AML-193 (cell line): ENCODE measurements at places on chromosomes 5 and 9.

- DNase-seq: no peak
Measured at GRCh38 chr9:129148463-129149204, 29.4 kb downstream of the IER5L start.

DNA sequence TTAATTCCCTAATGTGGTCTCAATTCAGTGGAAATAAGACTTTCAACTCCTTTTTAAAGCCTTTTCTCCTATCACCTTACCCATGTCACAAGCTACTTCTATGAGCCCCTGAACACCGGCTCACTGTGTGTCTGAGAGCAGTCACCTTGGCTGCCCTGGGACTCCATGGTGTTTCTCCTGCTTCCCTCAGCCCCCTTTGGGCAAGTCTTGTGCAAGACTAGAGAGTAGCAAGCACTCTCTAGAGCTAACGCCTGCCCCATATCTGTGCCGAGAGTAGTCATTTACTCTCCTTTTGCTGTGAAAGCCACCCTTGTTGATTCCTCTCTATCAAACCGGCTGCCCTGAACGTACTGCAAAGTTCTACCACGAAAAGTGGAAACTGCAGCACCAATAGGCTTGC, 77.9 kb upstream of the DAB2 start:
- no peak for DNase-seq

DNA sequence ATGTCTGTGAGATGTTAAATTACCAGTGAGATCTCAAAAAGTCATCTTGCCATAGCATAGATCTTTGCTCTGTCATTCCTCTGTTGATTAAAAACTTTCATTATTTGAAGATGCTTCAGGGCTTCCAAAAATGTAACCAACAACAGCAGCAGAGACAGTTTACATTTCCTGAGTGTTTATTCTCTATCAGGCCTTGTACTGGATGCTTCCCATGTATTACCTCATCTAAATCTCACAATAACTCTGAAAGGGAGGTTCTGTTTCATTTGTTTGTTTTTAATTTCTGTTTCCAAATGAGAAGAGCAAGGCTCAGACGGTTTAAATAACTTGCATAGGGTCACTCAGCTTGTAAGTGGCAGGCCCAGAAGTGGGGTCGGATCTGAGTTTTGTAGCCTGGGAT, 45.2 kb downstream of the MRRF start:
- DNase-seq: no peak

DNA sequence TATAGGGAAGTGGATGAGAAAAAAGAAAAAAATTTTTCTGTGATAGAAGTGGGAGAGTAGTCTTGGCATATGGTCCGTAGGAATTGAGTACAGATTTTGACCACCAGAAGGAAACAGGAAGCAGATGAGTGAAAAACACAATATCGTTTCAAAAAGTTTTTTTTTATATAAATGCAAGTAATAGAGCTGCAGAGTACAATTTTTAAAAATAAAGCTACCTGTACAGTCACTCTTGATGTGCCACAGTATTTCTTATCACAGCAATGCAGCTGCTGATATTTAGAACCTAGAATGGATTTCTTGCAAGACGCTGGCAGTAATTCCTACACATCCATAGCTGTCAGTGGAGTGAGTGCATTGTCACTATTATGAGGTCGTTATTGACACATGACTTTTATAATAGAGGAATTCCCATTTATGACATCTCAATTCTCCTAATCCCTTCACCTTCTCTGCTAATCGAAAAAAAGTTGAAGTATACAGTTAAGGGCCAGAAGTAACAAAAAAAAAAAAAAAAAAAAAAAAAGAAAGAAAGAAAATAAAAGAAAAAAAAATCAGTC, 477.7 kb downstream of the TAF11L14 start:
- DNase-seq: no peak

GRCh38 chr5:39302472-39302871, 61.8 kb downstream of the C9 start:
- no peak for DNase-seq

- DNase-seq: no peak
Measured at GRCh38 chr9:33329117-33329563, 38.8 kb downstream of the NFX1 start.

GRCh38 chr5:77777281-77777892, 1.2 kb upstream of the TBCA start:
- DNase-seq: no peak

- DNase-seq: no peak
Measured at GRCh38 chr9:2816476-2817141, 27.3 kb downstream of the PUM3 start.

GRCh38 chr9:36566813-36567221, 5.9 kb upstream of the MELK start:
- DNase-seq: no peak

GRCh38 chr5:81896764-81897163, 75.1 kb upstream of the ATG10 start:
- peak; percentile 40 for DNase-seq

GRCh38 chr5:142323480-142324135, 1.2 kb downstream of the SPRY4 start:
- DNase-seq: no peak

DNA sequence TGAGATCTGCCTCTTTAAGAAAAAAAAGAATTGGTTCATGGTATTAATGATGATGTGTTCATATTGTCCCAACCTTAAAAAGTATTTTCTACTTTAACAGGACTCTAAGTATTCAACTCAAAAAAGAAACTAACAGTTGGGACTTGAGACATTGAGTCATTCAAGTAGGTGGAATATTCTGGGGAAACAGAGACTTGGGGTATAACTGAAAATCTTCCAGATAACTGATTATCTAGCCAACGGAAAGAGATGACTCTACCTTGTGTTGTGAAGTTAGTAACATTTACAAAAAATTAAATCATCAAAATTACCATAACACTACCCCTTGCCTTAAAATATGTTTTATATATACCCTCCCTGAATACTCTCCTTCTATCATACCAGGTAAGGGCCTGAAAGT, 19.1 kb downstream of the OXCT1 start:
- no peak for DNase-seq

- DNase-seq: no peak
Measured at GRCh38 chr5:23614422-23614821, 107.0 kb downstream of the PRDM9 start.

DNA sequence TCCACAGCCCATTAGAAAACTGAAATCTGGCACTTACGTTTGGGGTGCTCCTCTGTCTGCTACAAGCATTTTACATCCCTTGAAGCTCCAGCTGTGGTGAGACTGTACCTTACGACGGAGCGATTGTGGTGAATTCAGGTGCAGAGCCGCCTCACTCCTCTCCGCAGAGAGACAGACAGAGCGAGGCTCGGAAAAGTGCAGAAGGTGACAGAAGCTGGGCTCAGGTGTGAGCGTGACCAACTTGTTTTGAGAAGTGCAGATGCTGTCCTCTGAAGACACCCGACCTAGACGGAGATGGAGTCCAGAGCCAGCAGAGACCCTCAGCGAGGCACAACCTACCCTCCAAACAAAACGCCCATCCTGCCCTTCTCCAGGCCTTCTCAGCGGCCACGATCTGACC, 196.5 kb downstream of the MED10 start:
- no peak for DNase-seq

GRCh38 chr5:96652769-96653454, 9.3 kb upstream of the CAST start:
- DNase-seq: no peak

GRCh38 chr9:125932012-125932411, 184.8 kb downstream of the PBX3 start:
- DNase-seq: no peak

DNA sequence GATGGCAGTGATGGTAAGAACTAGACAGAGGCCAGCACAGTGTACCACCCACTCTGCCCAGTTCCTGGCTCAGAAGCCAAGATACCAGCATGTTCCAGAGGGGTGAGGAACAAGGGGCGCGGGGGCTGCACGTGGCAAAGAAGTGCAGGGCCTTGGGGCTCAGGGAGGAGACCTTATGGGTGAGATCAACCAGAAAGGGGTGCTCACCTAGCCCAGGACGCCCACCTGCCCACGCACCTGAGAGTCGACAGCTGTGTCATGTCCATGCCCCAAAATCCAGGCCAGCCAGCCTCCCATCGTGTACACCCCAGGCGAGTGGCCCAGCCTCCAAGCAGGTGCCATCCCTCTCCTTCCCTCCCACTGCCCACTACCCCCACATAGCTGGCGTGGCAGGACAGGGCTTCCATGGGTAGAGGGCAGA, 34.9 kb downstream of the BICD2 start:
- no peak for DNase-seq

DNA sequence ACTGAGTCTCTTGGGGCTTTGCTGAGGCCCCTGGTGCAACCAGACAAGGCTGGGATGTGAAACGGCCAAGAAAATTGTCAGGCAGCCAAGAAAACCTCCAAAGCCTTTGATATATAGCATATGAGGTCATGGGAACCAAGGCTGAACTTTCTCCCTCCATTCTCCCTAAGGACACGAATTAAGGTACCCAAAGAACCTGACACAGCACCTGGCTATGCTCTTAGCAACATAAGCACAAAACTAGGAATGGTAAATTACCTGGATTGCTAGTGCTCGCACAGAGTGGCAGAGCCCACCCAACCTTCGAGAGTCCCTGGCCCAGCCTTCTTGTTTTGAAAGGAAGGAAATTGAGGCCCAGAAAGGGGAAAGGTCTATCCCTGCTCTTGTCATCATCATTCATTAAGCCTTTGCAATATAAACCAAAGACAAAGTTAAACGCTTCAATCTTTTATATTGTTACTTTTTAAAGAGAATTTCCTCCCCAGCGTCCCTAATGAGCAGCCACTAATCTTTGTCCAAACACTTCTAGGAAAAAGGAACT, 220.0 kb upstream of the NR4A3 start:
- no peak for DNase-seq

- DNase-seq: no peak
Measured at GRCh38 chr9:72650206-72650605, 128.8 kb downstream of the TMC1 start.

- no peak for DNase-seq
Measured at GRCh38 chr5:115709585-115709984, 83.7 kb upstream of the TMED7 start.

- no peak for DNase-seq
Measured at GRCh38 chr9:115146581-115147021, 28.6 kb upstream of the TNC start.

DNA sequence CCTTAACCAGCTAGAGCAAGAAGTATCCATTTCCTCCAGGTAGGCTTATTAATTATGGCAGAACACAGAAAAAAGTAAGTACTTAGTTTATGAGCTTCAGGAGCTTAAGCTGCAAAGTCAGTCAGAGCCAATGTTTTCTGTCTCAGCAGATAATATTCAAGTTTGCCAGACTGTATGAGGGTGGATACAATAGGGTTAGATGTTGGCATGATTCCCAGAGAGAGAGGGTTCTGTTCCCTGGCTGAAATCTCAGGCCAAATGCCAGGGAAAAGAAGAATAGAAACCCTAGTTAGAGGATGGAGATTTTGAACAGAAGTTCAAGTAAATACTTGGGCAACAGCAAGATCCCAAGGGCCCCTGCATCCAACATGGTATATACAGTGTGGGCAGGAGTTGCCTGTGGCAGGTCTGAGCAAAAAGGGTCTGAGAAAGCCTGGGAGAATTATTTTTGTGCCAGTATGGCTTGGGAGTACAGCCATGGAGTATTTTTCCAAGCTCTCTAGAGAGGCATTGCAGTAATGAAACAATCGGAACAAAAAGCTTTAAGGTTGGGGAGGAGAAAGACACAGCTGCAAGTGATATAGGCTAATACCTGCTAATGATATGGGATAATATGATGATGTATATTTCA, 31.0 kb upstream of the ISOC1 start:
- DNase-seq: no peak

- no peak for DNase-seq
Measured at GRCh38 chr5:136382071-136382470, 16.7 kb upstream of the TRPC7 start.

- DNase-seq: no peak
Measured at GRCh38 chr5:43839218-43839617, 236.2 kb downstream of the NNT start.

GRCh38 chr5:33531824-33532223, 91.1 kb downstream of the TARS1 start:
- no peak for DNase-seq

- DNase-seq: peak; percentile 57
Measured at GRCh38 chr9:114930056-114930812, at the start of gene TNFSF8. TSS of gene TNFSF8 (minus strand) at chr9:114930591. CDS start at chr9:114930303, 288 bp downstream.

DNA sequence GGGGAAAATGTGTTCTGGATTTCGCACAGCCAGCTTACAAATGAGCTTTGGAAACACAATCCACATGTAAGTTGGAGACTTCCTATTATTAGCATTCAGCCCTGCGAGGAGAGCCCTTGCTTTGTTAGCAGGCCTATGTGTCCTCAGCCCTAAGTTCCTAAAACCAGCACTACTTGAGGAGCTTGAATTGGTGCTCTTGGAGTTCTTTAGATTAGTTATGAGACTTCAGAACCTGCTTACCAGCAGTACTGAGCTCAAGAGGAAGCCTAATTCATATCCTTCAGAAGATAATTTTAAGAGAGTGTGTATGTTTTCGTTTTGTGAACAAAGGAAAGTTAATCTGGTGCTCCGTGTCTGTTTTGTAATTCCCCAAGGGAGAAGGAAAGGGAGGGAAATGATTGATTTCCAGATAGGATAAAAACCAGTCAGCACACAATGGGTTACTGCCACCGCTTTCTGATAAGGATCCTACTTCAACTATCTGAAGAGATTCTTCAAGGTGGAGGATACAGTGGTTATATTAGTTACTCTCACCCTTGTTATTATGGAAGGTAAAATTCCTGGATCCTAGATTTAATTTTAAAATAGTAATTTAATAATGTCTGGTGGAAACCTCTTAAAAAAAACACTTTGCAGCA, 35.2 kb downstream of the PIK3R1 start:
- no peak for DNase-seq

DNA sequence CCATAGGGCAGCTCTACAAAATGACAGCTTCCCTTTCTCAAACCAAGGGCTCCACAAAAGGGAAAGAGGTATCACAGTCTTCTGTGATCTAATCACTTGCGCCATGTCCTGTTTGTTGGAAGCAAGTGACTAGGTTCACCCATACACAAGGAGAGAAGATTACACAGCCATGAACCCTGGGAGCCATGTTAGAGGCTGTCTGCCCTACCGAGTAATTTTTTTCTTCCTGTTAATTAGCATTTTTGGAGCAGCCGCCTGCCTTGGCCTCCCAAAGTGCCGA, 33.2 kb upstream of the GOLPH3 start:
- peak; percentile 7 for DNase-seq

- DNase-seq: no peak
Measured at GRCh38 chr9:18526685-18527084, 52.7 kb downstream of the ADAMTSL1 start.

DNA sequence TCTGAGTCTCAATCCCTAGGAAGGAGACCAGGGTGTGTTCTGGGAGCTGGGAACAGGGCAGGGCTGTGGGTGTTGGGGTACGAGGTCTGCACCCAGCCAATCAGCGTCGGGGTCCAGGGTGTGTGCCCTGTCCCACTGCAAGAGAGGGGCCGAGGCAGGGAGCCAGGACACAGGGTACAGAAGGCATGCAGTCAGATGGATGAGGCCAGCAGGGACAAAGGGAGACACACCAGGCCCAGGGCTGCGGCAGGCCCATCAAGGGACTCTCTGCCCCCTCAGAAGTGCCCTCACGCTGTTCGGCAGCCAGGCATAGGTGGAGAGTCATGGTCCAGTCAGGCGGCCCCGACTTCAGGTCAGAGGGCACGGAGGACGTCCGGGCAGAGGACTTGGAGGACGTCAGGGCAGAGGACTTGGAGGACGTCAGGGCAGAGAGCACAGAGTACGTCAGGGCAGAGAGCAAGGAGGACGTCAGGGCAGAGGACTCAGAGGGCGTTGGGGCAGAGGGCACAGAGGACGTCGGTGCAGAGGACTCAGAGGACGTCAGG, 28.8 kb upstream of the ADAMTS2 start:
- no peak for DNase-seq
